ENCODE measurements at places on chromosomes 6 and 20.

GRCh38 chr6:127880429-127880828, 20.4 kb downstream of the THEMIS start:
- no peak for DNase-seq

DNA sequence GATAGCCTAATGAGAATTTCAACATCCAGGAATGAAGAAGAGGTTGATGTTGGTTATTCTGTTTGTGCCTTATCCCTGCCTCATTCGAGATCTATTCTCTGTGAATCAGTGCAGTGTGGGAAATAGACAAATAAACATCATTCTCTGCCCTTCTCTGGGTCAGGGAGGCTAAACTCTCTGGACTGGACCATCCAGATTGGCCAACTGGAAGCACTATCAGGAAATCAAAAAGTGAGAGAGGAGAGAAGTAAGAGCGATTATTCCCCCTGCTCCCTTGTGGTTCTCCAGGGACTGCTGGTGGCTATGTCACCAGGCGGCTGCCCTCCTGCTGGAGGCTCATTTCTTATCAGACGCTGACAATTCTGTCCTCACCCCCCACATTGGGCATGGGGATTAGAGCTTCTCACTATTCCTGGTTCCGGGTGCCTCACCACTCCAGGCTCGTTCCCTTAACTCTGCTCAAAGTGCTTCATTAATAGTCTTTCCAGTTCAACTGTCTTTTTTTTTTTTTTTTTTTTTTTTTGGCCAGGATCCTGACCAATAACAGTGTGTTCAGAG, 201.7 kb upstream of the RREB1 start:
- no peak for DNase-seq

DNA sequence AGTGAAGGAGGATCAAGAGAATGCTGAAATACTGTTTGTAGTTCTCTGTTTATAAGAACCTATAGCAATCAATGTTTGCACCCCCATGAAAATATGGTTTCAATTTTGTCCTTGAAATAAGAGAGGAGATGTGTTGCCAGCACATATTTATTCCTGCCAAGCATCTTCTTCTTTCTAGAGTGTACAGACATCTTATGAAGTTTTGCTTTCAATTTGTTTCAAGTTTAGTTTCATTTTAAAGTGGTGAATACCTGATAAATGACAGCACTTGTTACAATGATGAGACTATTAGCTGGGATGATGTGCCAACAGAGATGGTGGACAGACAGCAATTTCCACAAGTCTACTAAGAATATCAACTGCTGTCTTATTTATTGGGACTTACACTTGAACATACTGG, 39.2 kb upstream of the CENPW start:
- no peak for DNase-seq

DNA sequence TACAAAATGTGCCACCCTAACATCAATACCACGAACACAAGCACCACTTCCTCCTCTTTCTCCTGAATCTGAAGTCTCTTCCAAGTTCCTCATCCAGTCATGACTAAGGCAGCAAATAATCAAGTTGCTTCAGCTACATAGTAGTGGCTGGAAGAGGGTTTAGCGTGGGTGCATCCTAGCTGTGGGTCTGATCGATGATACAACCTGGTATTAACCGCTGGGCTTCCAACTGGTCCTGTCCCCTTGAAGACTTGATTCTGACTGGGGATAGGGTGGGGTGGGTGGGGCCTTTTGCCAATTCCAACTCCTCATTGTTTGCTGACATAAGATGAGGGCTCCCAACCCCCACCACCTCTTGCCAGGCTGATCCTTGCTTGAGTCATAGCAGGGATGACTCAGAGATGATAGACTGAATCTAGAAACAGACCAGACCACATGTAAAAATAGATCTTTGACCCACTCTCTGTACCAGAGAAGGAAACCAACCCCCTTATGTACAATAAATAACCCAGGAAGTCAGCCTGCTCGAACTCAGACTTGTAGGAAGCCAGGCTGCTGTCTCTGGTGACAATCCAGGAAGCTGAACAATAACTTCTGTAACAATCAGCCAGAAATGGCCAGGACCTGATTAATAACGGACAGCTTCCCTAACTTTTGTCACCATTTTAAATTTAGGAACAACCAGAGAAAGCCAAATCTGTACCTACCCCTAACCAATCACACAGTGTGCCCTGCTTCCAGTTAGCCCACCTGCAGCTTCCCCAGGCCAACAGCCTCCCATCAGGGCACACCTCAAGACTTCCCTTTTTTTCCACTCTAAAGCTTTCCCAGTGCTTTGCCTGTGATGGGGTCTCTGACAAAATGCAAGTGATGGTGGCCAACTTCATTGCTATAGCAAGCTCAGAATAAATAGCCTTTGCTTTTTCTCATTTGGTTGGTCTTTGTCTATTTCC, 68.9 kb upstream of the FAM184A start:
- DNase-seq: peak; percentile 54

DNA sequence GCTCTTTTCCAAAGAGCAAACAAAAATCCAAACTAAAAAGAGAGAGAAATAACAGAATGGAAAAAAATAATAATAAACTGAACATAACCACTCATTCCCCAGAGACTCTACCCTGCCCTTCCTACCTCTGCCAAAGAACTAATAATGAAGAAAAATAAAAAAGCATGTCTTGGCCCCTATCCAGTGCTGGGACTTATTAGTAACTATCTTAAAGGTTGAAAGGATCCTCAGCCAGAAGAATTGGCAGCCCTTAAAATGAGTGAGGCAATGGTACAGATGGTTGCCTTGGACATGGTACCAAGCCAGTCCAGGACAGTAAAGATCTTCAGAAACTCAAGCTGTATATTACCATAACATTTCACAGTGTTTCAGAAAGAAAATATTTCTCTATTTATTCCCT, 279.3 kb downstream of the HACE1 start:
- DNase-seq: no peak

DNA sequence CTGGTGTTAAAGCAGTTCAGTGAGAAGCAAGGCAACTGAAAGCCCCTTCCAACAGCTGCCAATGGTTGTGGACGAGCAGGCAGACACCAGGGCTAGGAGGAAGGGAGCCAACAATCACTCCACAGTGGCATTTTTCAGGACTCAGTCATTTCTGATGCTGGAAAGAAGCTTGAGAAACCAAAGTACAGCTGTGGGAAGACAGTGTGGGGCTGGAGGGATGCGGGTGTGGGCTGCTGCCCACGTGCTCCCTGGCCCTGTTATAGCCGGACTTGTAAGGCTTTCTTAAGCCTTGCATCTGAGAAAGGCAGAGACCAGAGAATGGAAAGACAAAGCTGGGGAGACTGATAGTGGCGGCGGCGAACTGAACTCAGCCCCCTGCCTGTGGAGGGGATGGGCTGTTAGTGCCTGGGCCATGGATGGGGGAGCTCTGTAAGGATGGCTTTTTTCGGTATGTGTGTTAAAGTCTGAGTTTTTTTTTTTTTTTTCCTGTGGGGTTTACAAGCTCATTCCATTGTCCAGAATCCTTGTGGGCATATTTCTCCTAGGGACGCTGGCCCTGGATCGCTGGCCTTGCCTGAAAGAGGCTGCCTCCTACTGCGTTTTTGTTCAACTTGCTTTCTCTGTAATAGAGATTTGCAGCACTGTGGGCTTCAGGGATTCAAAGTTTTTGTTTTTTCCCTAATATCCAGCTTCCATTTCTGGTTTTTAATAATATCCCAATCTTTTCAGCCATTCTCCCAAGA, 91.7 kb downstream of the GJA10 start:
- DNase-seq: peak; percentile 35

- no peak for DNase-seq
These were observed 197.8 kb downstream of the HAO1 start for GRCh38 chr20:7742479-7742878.

- no peak for DNase-seq
These were observed 191.3 kb downstream of the EPM2A start for GRCh38 chr6:145544041-145544440.

GRCh38 chr6:33316603-33317418, 733 bp downstream of the ZBTB22 start:
- DNase-seq: peak; percentile 77

DNA sequence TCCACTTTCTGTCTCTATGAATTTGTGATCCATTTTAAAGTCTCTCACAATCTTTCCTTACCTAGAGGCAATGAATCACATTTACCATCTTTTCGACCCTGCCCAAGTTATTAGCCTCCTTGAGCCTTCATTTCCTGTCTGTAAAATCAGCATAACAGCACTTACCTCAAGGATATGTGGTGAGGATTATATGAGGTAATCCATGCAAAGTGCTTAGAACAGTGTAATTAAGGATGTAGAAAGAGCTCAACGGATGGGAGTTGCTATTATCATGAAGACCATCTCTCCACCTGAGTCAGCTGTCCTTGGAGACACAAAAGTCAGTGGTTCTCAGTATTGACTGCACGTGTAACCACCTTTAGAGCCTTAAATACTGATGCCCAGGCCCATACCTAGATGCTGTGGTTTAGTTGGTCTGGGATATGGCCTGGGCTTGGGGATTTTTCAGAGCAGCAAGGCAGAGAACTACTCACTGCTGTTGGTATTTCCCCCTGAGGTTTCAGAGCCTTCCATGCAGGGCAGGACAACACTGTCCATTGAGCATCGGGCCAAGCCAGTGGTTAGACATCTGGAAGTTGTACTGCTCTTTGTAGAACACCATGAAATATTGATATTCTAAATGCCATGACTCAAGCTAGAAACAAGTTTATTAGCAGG, 55.8 kb downstream of the LYRM2 start:
- no peak for DNase-seq

DNA sequence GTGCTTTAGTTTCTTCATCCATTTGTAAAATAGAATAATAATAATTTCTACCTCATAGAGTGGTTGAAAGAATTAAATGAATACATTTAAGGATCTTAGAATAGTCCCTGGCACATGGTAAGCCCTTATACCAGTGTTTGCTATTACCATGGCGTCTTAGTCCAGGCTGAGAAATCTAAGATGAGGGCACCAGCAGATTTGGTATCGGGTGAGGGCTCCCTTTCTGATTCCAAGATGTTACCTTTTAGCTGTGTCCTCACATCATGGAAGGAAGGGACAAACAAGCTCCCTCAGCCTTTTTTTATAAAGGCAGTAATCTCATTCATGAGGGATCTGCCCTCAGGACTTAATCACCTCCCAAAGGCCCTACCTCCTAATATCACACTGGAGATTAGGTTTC, 123.9 kb upstream of the FOXO3 start:
- no peak for DNase-seq

- no peak for DNase-seq
These were observed 39.7 kb downstream of the KCNQ2 start for GRCh38 chr20:63432577-63433325.

DNA sequence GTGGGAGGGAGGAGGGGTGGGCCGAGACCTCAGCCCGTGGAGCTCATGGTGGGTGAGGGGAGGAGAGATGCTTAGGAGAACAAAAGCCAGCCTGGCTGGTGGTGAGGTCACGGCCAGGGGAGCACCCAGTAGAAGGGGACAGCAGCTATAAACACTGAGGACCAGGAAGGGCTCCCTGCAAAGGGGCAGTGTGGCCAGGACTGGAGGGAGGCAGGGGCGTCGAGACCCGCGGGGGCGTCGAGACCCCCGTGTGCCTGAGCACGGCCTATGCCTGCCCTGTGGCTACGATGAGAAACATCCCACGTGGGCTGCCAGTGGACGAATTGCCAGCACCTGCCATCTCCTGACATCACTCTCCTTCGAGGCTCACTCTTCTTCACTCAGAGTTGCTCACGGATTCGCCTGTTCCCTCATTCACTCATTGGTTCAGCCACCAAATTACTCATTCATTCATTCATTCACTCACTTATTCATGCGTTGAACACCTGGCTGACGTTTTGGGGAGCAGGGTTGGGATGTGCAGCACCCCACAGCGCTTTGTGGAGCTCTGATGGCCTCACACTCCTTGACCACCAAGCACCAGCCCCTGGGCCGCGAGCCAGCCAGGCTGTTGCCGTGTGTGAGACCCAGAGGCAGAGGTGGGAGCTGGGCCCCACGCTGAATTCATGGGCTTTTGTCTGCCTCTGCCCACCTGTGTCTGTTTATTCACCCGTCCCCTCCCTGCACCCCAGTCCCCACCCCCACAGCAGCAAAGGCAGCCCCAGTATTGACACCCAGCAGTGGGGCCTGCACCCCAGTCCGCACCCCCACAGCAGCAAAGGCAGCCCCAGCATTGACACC, 61.2 kb upstream of the BHLHE23 start:
- DNase-seq: peak; percentile 2

- no peak for DNase-seq
These were observed 69.0 kb upstream of the UST start for GRCh38 chr6:148677594-148678476.

DNA sequence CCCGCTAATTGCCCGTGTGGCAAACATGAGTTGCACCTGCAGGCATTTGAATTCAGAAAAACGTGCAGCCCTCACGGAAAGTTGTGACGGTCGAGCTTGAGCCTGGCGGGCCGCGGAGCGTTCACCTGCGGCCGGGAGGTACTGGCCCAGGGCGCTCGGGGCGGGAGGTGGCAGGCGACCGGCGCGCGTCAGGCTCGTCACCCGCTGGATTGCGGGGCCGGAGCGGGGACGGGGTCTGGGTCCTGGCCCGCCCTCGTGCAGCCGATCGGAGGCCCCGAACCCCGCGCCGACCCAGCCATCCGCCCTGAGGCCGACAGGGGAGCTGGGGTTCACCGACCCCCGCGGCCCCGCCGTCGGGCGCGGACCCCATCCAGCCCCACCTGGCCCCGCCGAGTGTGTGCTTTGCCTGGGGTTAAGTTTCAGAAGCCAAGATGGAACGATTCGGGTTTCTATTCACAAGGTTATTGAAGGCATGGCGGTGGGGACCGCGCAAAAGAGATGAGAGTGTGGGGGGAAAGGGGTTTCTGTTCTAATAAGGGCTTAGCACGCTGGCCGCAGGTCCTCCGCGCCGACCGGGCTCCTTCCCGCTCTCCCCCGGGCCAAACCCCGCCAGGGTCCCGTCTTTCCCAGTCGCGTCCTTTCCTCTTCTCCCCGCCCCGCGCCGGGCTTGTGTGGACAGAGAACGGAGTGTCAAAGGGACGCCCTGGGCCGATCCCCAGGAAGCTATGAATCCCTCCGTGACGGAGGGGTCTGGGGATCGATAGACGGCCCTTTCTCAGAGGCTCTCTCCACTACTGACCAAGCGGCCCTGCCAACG, 1.6 kb upstream of the HEY2 start:
- peak; percentile 77 for DNase-seq

DNA sequence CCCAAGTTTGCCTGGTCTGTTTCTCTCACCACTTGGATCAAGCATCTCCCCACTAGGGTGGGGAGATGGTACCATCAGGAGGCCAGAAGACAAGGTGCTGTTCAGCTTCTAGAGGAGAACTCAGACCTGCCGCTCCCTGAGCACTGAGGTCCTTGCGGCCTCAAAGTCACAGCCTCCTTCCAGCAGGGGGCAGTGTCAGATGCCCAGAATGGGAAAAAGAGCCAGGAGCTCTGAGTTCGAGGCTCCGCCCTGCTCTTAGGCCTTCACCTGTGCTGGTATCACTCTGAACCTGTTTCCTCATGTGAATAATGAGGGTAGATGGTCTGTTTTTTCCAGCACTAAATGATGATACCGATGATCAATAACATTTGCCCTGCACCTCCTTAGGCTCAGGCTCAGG, 68.7 kb downstream of the TOX2 start:
- no peak for DNase-seq

- DNase-seq: peak; percentile 71
These were observed 71.2 kb downstream of the PDE7B start for GRCh38 chr6:135922746-135923145.

- DNase-seq: peak; percentile 88
These were observed 724 bp downstream of the CDKN1A start for GRCh38 chr6:36679043-36679833.

- no peak for DNase-seq
These were observed 57.4 kb upstream of the CEP85L start for GRCh38 chr6:118708744-118709143.

All from right cardiac atrium (tissue), 5 donors.